ENCODE measurements at places on chromosomes 13 and 19. TPM values are rescaled to one million over a fixed set of nuclear protein-coding genes. Genes with fewer than 3 reads are reported as not detected.

DNA sequence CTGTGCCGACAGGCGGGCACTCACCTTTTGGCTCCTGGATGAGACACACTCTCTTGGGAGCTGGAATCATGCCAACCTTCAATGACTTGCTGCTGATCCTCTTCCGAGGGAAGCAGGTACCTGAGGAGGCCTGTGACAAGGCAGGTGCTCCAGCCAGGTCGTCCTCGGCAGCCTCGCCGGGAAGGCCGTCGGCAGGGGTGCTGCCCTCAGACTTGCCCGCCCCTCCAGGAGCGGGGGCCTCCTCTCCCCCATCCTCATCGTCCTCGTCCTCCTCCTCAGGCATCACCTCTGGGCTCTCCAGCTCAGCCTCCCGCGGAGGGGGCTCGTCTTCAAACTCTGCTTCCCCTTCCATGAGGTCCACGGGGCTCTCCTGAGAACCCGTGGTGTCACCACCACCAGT, 29.2 kb downstream of the SUGP2 start:
- no peak for DNase-seq

The DENND1C gene
- polyA plus RNA-seq = 43.0 TPM

GRCh38 chr13:97548138-97548537, 114.2 kb downstream of the RAP2A start:
- DNase-seq = no peak

DNA sequence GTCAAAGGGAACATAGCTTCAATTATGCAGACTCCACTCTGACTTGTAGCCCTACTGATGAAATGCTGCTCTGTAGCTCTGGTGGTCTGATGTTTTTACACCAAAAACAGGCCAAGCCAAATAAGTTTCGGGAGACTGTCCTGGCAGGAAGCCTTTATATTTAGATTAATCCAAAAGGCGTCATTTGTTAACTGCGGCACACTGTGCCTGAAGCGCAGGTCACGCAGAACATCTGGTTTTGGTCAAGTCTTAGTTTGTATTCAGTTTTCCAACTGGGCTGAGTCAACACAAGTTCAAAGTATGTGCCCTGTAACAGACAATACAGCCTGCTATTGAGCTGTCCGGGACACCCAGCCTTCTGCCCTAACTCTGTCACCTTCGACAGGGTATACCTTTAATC, 154.6 kb upstream of the IPO5 start:
- DNase-seq = peak; percentile 5

DNA sequence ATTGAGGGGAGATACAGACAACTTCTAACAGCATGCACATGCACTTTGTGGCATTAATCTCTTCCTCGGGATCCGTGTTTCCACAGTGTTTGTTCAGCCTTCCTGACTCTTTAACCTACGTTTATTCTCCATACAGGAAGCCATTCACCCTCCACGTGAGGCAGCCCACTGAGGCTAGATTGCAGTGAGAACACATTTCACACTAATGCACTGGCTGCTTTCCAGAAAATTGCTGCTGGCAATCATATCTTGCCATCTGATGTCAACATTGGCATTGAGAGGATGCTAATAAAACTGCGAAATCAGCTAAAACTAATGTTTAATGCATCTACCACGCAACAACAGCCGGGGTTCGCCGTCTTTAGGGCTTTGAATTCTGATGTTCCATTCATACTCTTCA, 30.0 kb downstream of the DCLK1 start:
- DNase-seq = no peak

- no peak for DNase-seq
Observed at GRCh38 chr13:98856983-98857382, 104.5 kb upstream of the SLC15A1 start.

DNA sequence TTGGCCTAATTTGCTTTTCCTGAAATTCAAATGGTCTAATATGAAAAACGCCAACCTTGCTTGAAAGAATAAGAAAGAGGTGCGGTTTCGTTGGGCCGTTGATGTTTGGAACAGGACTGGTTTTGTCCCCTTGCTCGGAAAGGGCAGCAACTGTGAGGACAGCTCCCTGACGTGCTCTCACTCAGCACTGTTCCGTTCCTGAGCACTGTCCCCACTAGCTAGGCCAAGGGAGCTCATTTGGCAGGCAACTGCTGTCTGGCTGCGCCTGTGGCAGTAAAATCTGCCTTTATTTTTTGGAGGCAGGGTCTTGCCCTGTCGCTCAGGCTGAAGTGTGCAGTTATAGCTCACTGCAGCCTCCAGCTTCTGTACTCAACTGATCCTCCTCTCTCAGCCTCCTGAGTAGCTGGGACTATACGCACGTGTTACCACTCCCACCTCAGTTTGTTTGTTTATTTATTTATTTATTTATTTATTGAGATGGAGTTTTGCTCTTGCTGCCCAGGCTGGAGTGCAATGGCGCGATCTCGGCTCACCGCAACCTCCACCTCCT, 4.5 kb downstream of the LDLR start:
- DNase-seq = no peak

DNA sequence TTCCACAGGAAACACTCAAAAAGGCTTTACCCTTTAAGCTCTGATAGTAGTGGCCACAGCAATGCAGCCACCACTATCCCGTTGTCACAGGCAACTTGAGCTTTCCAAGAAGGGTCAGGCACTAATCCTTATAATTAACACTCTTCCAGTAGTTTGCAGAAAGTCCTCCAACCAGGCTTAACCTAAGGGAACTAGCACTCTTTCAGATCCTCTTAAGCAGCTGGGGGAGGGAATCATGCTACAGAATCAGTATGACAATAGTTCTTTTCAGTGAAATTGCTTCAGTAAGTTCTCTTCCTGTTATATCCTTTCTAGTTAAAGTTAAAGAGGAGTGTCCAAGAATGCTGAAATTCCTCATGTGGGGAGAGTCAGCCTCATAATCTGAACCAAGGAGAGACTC, 82.2 kb downstream of the TNFSF11 start:
- no peak for DNase-seq

GRCh38 chr19:751501-752341, 809 bp downstream of the MISP start:
- DNase-seq = no peak

DNA sequence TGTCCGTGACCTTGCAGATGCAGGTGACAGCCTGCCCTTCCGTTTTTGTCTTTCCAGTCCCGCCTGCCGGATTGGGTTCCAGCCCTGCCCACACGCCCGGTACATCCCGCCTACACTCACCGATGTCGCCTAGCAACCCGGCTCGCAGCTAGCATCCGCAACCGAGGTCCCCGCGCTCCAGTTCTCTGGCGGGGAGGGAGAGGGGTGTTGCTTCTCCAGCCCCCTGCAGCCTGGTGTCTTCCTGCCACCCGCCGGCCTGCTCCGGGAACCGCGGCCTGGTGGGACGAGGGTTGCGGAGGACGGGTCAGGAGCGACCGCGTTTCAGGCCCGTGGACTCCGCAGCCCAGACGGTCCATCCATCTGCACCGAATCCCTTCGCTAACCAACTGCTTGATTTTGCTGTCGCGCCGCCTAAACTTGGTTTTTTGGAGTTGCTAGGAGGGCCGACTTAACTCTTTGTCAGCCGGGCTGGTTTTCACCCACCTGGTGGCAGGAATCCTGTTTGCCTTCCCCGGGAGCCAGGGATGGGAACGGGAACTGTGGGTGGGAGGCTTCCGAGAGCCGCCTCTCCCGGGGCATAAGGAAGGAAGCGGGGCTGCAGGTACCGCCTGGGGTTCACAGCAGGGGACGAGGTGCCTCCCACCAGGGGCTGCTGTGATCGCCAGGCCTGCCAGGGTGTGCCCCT, 15.4 kb upstream of the MATK start:
- no peak for DNase-seq

DNA sequence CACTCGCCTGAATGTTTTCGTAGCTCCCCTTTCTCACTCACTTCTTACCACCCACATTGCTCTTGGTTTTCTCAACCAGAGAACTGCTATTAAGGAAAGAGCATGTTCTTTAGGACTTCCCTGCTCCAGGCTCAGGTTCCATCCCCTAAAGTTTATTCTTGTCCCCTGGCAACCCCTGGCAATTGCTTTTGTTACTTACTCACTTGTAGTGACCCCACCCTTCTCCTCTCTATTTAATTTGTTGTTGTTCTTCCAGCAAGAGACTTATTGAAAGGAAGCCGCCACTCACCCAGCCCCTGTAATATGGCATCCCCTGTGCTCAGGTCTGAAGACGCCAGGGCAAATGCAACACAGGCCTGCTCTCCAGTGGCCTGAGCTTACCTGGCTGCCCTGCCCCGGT, 233.7 kb upstream of the SOX21 start:
- no peak for DNase-seq

- no peak for DNase-seq
Observed at GRCh38 chr13:30107121-30107520, 200.2 kb downstream of the KATNAL1 start.

The PRR22 gene
- polyA plus RNA-seq = 1.5 TPM

GRCh38 chr19:737591-738093, 13.3 kb upstream of the MISP start:
- no peak for DNase-seq

The SMAD9 gene
- 32.7 TPM for polyA plus RNA-seq

The NCLN gene
- polyA plus RNA-seq = 50.2 TPM

The OR7G1 gene
- polyA plus RNA-seq = not detected

The SPRED3 gene
- 0.78 TPM for polyA plus RNA-seq

DNA sequence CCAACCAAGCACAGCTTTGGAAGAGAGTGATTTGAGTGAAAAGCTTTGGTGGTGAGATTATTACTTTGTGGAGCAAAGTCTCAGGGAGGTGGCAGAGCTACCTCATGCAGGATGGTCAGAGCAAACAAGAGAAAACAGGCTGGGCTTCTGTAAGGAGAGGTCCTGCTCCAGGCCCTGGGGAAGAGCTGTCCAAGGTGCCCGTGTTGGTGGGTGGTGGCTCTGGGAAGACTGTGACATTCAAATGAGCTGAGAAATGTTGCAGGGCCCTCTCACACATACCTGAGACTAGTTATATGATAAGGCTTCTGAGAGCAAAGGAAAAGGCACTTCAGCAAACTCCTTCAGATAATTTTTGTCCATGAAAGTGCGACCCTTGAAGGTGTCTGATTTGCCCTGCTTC, 205.5 kb upstream of the SOX21 start:
- DNase-seq = no peak

DNA sequence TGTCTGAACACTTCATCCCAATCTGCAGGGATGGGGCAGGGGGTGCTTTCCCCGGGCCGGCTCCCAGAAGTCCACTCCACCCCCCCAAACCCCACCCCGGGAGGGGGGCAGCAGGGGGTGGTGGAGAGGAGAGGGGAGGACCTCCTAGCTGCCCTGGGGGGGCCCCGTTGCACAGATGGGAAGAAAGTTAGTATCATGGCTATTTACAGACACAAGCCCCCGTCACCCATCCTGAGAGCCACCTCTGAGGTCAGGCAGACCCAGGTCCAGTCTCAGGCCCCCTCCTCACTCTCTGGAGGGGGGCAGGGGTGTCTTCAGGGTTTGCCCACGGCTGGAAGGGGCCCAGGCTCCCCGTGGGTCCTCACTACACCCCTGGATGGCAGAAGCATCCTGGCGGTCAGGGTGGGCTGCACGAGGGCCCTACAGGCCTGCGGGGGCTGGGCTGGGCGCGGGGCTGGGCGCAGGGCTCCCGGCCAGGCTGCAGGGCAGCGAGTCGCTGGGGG, 5.8 kb upstream of the REXO1 start:
- no peak for DNase-seq

The FAM216B gene
- not detected for polyA plus RNA-seq

DNA sequence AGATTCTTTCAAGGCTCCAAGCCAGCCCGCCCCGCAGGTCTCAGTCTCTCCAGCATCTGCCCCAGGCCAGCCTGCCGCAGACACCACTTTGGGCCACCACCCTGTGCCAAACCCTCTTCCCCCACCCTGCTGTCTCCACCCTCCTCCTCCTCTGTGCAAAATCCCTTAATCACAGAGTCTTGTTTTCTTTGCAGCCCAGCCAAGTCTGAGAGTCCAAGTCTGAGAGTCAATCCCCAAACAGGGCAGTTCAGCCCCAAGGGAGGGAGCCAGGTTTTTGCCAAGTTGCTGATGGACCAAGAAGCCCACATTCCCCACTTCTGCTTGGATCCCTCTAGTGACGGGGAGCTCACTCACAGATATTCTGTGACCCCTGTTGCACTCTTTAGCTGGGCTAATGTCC, 3.1 kb downstream of the ADAMTS10 start:
- no peak for DNase-seq

The RPS16 gene
- 1,258 TPM for polyA plus RNA-seq

DNA sequence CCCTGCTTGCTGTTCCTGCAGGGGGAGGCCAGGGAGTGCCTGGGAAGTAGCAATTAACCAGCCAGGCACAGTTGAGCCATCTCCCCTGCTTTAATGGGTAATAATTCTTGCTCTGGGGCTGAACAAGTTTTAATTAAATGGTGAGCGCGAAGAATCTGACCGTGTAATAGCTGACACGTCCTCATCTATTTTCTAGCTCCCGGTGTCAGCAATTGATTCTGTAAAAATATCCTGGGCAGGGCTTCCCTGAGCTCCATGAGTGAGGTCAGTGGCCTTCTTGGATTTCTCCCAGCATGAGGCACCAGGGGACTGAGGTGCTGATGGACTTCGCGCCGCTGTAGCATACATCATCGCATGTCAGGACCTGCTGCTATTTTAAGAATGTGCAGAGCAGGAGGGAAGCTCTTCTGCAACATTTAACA, 26.9 kb downstream of the SIPA1L3 start:
- DNase-seq = no peak

The GFY gene
- not detected for polyA plus RNA-seq

DNA sequence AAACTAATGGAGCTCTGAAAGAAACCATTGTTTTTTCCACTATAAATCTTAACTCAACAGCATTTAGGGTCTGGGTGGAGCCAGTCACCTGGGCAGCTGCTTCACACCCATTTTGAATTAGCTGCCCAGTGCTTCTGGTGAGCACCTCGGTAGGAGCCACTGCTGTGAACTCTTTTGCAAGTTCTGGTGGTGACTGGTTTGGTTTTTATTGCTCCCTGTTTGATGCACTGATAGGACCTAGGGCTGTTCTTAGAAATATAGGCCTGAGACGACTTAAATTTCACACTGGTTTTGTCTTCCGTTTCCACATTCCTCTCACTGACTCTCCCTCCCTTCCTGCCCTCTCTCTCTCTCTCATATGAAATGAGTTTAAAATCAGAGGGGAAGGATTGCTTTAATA, 103.9 kb downstream of the GGACT start:
- DNase-seq = no peak

DNA sequence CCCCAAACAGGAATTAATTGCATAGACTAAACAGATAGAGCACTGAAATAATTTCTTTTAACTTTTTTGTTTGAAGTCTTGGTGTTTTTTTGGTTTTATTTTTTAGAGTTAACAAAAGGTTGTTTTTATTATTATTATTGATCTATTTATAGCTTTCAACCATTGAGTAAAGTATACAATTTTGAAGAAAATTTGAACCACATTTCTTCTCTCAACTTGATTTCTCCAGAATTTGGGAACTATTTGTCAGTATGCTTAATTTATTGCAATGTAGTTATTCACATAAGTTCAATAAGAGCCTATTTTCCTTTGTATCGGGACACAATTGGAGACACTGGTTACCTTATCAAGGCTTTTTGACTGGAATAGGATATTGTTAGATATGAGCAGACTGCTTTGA, 1045.6 kb upstream of the PCDH9 start:
- DNase-seq = no peak

The ZNF865 gene
- polyA plus RNA-seq = 8.9 TPM

Data from left renal cortex interstitium (tissue), 4 donors.